SJSA1 (cell line): ENCODE measurements at places on chromosomes 1 and 21. TPM values are rescaled to one million over a fixed set of nuclear protein-coding genes. Genes with fewer than 3 reads are reported as not detected.

- DNase-seq: no peak
These were observed 14.7 kb downstream of the COA7 start for GRCh38 chr1:52683367-52683940.

The ADORA1 gene
- not detected in 2 replicates for total RNA-seq

The RAVER2 gene
- 0.31 and 0.47 TPM in 2 replicates for total RNA-seq

The SAMD13 gene
- 1.3 TPM in 1 of 2 replicates, not detected in the other for total RNA-seq

The CTNNBIP1 gene
- 28.7 and 37.6 TPM in 2 replicates for total RNA-seq
